GM23248 (cell line): ENCODE measurements at places on chromosomes 16 and 17.

DNA sequence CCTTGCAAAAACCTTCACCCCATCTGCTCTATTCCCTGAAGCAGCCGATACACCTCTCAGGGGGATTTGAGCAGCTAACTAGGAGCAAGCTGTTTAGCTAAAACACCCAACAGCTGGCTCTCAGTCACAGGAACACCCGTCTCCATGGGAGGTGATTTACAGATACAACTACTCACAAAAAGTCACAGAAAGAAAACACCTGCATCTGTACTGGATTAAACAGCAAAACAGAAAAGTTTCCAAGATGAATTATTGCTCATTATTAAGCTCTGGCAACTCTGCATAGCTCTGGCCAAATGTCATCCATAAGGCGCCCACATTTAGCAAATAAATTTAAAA lies 22.3 kb downstream of the GJC1 start:
- no peaks in the 10 kb centered on the region for H3K27me3 ChIP-seq
- peaks cover 17% of the 10 kb centered on the region for H3K4me1 ChIP-seq
- H3K36me3 ChIP-seq, result peaks cover 22% of the 10 kb centered on the region
- peak; percentile 43 for DNase-seq

DNA sequence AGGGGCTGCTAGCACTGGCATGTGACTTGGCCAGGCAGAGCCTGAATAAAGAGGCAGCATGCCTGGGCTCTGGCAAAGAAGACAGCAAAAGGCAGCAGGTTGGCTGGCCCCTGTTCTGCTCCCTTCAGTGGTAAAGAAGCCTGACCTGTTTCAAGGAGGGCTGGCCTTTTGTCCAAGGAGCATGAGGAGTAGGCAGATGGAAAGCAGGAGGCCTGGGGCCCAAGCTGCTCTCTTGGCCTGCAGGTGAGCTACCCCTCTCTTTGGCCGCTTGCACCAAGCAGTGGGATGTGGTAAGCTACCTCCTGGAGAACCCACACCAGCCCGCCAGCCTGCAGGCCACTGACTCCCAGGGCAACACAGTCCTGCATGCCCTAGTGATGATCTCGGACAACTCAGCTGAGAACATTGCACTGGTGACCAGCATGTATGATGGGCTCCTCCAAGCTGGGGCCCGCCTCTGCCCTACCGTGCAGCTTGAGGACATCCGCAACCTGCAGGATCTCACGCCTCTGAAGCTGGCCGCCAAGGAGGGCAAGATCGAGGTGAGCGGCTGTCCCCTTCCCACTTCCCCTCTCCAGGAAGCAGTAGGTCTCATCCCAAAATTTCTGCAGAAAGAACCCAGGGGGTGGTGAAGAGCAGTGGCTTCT lies 8.0 kb downstream of the TRPV2 start:
- no peak for DNase-seq
- no peak overlapping the region for H3K27ac ChIP-seq
- H3K4me3 ChIP-seq, result no peak overlapping the region
- H3K27me3 ChIP-seq, result no peaks in the 10 kb centered on the region
- H3K36me3 ChIP-seq, result no peaks in the 10 kb centered on the region

- peak overlapping the region; percentile 56 for H3K27ac ChIP-seq
- DNase-seq, result peak; percentile 65
- H3K4me1 ChIP-seq, result peaks cover 33% of the 10 kb centered on the region
- H3K36me3 ChIP-seq, result no peaks in the 10 kb centered on the region
- H3K27me3 ChIP-seq, result no peaks in the 10 kb centered on the region
Measured at GRCh38 chr16:17469741-17470181, 999 bp downstream of the XYLT1 start.

DNA sequence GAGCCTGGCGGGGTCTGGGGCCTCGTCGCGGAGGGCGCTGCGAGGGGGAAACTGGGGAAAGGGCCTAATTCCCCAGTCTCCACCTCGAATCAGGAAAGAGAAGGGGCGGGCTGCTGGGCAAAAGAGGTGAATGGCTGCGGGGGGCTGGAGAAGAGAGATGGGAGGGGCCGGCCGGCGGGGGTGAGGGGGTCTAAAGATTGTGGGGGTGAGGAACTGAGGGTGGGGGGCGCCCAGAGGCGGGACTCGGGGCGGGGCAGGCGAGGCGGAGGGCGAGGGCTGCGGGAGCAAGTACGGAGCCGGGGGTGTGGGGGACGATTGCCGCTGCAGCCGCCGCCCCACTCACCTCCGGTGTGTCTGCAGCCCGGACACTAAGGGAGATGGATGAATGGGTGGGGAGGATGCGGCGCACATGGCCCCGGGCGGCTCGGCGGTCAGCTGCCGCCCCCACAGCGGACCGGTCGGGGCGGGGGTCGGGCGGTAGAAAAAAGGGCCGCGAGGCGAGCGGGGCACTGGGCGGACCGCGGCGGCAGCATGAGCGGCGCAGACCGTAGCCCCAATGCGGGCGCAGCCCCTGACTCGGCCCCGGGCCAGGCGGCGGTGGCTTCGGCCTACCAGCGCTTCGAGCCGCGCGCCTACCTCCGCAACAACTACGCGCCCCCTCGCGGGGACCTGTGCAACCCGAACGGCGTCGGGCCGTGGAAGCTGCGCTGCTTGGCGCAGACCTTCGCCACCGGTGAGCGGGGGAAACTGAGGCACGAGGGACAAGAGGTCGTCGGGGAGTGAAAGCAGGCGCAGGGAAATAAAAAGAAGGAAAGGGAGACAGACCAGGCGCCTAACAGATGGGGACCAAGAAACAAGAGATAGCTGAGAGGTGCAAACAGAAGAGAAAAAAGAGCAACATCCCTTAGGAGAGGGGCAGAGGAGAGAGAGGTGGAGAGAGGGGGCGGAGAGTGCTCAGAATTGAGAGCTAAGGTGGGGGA lies at the start of gene PNMT:
TSS of gene PNMT (plus strand) at position 509 of the 980 bp plus-strand sequence. CDS start at position 532, 23 bp downstream.
- peak; percentile 79 for DNase-seq
- H3K36me3 ChIP-seq, result no peaks in the 10 kb centered on the region
- H3K4me3 ChIP-seq, result peak within 1 kb of the TSS; percentile 53
